ENCODE measurements at places on chromosomes 13 and 19.

- no peak for DNase-seq
Observed at GRCh38 chr13:91381371-91381770, 17.1 kb upstream of the GPC5 start.

DNA sequence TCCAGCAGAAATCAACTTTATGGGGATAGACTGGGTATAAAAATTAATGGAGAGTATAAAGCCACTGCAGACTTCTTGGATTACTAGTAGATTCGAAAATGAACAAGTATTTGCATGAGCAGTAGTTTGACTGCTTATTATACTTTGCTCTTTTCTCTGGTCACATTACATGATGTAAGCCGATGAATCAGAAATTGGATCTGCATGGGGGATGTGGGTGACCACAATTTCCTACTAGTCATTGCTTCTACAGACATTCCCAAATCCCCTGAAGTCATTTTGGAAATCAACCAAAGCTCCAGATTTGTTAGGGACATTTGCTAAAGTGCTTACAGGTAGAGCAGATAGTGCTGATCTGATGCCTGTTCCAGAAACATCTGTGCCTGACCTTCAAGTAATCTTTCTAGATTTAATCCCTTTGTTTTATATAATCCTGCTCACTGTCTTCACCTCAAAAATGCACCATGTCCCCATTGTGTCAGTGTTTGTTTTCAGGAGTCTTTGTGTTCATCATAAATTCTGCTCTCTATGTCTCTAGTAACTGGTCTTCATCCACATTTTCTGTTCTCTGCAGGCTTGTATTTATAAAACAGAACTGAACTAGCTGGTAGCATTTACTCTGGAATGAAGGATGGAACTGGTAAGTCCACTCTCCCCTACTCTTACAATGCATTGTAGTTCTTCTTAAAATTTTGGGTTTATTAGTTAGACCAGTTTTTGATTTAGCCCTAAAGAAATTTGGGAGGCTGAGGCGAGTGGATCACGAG is 201.5 kb upstream of the CSNK1A1L start:
- DNase-seq: peak; percentile 85

- DNase-seq: no peak
Observed at GRCh38 chr13:98156259-98156658, 13.4 kb downstream of the FARP1 start.

DNA sequence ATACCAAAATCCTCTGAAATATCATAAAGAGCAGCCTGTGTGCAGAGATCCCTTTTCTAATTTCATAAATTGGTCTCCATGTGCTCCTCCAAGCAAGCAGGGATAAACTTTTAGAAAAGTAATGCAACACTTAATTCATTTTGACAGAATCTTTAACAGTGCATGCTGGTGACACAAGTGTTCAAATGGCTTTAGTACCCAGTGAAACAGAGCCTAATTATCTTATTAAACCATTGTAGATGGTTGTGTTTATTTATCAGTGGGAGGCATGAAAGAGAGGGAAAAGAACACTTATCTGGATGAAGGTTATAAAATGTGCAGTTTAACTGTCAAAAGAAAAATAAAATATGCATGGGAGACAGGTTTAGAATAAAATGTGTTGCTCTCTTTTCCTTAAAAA is 945.0 kb upstream of the PCDH20 start:
- DNase-seq: no peak

Data from foreskin melanocyte (primary cell).